ENCODE measurements at places on chromosomes 7 and 10.

DNA sequence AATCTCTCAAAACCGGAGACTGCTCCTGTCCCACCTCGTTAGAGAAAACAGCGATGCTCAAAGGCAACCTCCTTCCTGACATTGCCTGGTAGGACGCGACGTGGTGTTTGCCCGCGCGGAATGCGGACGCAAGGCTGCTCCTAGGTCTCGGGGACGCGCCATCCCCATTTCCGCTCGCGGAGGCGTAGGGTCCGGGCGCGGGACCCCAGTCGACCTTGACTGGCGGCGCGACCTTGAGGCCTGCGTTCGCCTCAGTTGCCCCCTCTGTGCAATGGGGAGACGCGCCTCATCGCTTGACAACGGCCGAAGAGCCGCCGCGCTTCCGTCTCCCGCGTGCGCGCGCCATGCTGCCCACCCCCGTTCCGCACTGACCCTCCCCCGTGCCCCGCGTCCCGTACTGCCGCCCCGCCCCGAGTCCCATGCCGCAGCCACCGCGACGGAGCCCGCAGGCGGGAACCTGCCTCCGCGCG lies 412 bp upstream of the PPIA start:
- DNase-seq, result no peak

DNA sequence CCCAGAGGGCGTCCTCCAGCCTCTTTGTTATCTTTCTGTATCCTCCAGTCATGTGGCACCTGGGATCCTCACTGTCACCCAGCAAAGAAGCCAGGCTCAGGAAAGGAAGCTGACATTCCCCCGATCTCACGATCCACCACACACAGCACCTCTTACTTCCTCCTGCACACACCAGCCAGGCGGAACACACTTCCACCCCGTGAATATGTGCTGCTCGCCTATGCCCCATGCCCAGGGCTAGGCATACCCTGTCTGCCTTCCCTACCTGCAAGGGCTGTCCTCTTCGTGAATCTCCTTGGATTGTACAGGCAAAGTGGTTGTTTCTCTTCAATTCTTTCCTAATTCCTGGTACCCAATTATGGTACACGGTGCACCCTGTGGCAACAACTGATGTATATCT lies 191.0 kb downstream of the TNS3 start:
- DNase-seq, result no peak

DNA sequence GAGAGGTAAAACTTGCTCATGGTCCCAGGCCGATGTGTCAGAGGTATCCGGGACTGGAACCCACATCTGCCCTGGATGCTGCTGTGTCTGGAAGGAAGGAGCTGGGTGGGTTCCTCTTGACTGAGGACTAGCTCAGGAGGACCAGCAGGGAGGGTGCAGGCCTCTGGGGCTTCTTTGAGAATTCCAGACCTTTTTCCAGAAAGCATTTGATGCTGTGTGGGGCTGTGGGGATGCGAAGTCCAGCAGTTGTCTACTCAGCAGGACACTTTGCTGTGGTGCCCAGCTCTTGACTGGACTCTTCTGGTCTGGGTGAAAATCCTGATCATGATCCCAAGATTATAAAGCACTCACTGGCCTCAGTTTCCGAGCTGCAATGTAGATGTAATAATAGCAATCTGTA lies 1.7 kb downstream of the RAMP3 start:
- no peak for DNase-seq

DNA sequence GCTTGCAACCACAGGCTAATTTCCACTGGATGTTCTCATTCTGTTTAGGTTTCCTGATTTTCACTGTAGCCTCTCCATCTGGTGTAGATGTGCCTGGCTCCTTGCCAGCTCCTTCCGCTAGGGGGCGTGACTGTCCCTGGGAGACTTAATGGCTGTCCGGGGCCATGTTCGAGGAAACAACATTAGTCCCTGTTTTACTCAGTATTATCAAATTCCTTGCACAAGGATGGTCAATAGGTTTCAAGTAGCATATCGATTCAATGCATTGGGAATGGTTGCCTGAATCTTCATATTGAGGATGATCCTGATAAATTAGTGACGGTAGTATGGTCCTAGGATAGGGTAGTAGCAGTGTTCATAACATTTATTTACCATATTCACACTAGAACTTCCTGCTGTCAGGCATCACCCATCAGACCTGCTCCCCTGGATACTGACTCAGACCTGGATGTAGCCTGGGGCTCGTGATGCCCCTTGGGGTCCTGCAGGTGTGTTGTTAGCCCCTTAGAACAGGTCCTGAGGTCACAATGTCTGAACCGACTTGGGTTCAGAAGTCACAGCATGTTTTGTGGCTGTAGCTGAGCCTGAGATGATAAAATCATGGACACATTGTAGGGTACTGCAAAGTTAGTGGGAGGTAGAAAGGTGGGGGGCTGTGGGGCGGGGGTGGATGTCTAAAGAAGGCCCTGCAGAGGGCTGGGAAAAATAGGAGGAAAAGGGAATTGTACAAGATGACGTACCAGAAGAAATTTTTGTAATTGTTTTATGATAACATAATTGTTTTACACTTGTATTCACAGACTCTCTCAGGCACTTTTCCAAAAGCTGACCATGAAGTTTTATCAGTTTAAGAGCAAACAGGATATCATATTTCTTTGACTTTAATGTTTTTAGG lies 8.9 kb upstream of the EXOC6 start:
- peak; percentile 73 for DNase-seq

Data from muscle of leg (tissue), 16 donors.